Kasumi-1 (cell line): ENCODE measurements at places on chromosomes 4 and X.

GRCh38 chr4:100742045-100742444, 224.2 kb upstream of the EMCN start:
- DNase-seq = peak; percentile 30

DNA sequence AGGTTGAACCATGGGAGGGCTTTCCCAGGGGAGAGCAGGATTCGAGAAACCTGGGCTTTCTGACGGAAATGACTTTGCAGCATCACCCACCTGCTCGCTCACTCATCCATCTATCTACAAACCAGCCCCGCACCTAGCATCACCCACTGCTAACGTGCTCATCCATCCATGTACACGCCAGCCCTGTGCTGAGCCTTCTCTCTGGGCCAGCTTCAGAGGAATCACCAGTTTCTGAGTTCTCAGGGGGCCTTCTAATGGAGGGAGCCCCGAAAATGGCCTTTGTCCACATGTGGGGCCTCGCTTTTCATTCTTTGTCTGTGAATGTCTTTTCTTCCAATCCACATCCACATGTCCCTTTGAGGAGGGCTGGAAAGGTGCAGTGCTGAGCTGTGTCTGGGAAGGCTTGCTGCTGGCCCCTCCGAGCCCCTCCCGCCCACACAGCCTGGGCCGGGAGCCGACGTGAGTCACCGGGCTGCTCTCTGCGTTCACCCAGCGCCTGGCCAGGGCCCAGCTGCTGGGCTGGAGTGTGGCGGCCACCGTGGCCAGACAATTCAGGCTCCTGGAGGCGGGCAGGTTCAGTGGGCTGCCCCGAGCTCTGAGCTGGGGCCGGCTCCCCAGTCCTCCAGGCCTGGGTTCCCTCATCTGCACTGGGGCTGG, 14.7 kb downstream of the SORCS2 start:
- no peak for DNase-seq

DNA sequence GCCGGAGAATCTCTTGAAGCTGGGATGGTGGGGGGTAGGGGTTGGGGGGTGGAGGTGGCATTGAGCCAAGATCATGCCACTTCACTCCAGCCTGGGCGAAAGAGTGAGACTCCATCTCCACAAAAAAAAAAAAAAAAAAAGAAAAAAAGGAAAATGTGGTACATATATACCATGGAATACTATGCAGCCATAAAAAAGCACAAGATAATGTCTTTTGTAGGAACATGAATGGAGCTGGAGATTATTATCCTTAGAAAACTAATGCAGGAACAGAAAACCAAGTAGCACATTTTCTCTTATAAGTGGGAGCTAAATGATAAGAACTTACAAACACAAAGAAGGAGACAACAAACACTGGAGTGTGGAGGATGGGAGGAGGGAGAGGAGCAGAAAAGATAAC, 188.5 kb downstream of the APBB2 start:
- DNase-seq = no peak

DNA sequence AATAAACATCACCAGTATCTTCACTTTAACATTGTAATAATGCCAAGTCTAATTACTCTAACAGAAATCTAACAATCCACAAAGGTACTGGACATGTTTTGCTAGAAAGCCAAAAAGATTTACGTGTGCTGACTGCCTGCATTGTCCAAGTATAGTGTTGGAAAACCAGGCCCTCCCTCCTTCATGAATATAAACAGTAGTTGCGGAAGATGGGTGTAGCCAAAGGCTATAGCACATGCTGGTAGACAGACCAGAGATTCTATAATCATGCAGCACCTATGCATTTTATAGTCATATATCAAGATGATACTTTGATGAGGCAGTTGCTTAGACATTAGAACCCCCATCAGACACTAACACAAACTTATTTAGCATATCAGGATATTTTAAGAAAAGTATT, 22.6 kb downstream of the ZNF280C start:
- DNase-seq = no peak

GRCh38 chrX:13029887-13030771, 14.3 kb downstream of the FAM9C start:
- DNase-seq = no peak

- DNase-seq = peak; percentile 92
Observed at GRCh38 chrX:48918643-48919340, at the start of gene PIM2. Gene PIM2 (minus strand): TSS chrX:48919024. CDS start chrX:48918834, 190 bp downstream.

DNA sequence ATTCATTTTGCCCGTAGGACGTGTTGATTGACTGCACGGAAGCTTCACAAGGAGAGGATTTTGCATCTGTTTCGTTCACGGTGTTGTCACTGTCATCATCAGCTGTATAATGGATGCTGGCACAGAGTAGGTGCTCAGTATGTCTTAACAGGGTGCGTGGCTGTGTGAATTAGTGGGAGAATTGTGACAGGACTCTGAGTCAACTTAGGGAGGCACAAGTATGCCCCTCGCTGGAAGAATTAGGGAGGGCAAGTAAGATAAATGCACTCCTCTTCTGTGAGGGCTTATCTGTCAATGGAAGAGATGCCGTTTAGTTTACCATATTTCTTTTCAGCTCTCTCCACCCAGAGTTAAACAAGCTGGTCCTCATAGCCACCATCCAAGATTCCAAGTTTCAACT, 107.2 kb downstream of the TRIML1 start:
- DNase-seq = no peak
